ENCODE measurements at places on chromosomes 11 and 22. TPM values are rescaled to one million over a fixed set of nuclear protein-coding genes. Genes with fewer than 3 reads are reported as not detected.

The KMT5B gene
- total RNA-seq: 16.9 TPM

The KAT5 gene
- total RNA-seq: 38.9 TPM

The BMAL1 gene
- 9.9 TPM for total RNA-seq

The DEUP1 gene
- not detected for total RNA-seq

The APOL4 gene
- 2.7 TPM for total RNA-seq

The UPK2 gene
- total RNA-seq: not detected

The SLC22A12 gene
- not detected for total RNA-seq

The OR5P2 gene
- total RNA-seq: not detected

The GAS2 gene
- 0.88 TPM for total RNA-seq

The POU2AF2 gene
- total RNA-seq: not detected

The SCGB1D2 gene
- total RNA-seq: not detected
